ENCODE measurements at places on chromosomes 1 and 21.

DNA sequence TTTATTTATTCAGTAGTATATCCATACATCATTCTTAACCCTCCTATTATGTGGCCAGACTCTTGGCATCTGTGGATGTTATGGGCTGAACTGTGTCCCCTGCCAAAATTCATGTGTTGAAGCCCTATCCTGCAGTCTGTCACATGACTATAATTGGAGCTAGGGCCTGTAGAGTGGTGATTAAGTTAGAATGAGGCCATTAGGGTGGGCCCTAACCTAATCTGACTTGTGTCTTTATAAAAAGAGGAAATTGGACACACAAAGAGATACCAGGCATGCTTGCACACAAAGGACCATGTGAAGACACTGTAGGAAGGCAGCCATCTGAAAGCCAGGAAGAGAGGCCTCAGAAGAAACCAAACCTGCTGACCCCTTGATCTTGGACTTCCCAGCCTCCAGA lies 6.6 kb downstream of the ZMYND12 start:
- no peak for DNase-seq

DNA sequence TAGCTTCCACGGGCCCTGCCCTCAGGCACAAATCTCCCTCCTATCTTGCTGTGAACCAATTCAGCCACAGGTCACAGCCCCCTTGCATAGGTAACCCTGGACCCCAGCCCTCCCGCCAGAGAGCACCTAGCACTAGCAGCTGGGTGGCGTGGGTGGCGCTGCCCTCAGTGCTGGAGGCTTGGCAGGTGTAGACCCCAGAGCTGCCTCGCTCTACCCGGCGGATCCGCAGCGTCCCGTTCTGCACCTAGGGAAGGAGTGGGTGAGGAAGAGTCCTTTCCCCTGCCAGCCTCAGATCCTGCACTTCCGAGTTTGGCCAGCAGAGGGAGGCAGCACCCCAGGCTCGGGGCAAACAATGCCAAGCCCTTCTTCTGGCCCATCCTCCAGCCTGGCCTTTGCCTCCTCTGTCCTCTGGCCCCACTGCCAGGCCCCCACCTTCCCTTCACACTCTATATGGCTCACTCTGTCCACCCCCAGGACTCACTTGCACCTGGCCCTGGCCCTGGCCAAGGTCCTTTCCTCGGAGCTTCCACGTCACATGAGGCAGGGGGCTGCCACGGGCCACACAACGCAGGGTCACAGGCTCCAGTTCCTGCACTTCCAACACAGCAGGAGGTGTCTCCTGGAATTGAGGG lies 9.0 kb downstream of the IGSF9 start:
- peak; percentile 89 for DNase-seq

DNA sequence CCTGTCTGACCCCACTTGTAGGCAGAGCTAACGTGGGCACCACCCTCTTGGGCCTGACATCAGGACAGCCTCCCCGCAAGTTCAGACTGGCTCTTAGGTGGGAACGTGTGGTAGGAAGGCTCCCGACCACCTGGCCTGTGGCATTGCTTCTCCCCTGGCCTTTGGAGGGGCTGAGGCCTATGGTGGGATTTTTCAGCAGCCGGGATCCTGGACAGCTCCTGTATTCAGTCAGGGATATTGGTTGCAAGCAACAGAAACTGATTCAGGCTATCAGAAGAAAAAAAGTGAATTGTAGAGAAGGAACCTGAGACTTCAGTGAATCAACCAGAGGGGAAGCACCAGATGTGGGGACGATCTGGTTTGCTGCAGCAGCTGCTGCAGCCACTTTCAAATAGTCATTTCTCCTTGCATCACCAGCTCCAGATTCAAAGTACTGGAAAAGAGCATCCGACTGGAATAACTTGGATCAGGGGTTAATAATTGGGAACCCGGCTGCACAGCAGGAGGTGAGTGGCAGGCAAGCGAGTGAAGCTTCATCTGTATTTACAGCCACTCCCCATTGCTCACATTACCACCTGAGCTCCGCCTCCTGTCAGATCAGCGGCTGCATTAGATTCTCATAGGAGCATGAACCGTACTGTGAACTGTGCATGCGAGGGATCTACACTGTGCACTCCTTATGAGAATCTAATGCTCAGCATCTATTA lies 5.9 kb downstream of the RNF186 start:
- no peak for DNase-seq

DNA sequence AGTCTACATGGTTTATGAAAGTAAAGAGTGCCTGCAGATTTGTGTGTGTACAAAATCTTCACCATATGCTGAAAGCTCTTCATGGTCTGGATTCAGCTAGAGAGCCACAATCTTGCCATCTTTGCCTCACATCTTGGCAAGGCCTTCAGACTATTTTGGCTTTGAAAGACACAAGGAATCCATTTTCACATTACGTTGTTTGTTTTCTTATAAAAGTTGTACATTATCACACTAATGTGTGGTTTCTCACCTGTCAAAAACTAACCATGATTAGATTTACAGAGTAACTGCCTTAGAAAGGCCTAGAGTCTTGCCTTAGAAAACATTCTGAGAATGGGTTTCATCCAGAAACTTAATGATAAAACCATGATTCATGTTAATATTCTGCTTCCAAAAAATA lies 494.6 kb downstream of the NEGR1 start:
- DNase-seq = no peak

DNA sequence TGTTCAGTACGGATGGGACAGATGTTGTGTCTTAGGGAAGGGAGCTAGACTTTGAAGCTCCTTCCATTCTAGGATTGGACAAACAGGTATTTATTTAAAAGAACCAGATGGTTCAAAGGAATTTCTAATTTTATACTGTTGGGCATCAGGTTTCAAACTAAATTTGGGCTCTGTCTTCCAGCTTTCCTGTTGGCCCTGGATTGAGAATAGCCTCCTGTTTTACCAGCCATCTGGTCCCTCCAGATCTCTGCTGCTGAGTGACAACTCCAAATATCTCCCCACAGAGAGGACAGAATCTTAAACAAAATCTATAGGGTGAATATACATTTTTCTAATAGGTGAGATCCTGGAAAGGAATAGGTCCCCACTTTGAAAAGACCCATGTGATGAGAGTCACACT lies 52.5 kb upstream of the CNIH3 start:
- DNase-seq = no peak

DNA sequence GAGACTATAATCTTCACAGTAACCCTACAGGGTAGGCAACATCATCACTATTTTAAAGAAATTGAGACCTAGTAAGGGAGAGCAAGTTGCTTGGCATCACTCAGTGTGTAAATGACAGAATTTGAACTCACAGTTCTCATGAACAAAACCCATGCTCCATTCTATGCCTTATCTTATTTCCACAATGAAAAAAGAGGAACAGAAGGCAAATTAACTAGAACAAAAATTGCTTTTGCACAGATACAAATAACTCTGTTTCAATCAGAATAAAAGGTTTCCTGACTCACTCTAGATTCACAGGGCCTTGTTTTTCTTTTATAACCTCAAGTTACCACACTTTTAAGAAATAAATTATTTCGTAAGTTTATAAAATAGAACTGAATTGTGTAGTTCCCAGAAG lies 90.1 kb downstream of the UCHL5 start:
- DNase-seq = no peak

- no peak for DNase-seq
Observed at GRCh38 chr1:65310078-65310587, 790 bp downstream of the DNAJC6 start.

- no peak for DNase-seq
Observed at GRCh38 chr1:14616632-14617396, 18.3 kb downstream of the KAZN start.

- DNase-seq = no peak
Observed at GRCh38 chr1:29478879-29479278, 242.6 kb downstream of the PTPRU start.

GRCh38 chr1:163834778-163835177 lies 513.0 kb downstream of the NUF2 start:
- DNase-seq = no peak

- DNase-seq = no peak
Observed at GRCh38 chr1:193542690-193543089, 356.3 kb upstream of the B3GALT2 start.

GRCh38 chr1:10646347-10646861 lies 150.0 kb downstream of the CASZ1 start:
- no peak for DNase-seq

DNA sequence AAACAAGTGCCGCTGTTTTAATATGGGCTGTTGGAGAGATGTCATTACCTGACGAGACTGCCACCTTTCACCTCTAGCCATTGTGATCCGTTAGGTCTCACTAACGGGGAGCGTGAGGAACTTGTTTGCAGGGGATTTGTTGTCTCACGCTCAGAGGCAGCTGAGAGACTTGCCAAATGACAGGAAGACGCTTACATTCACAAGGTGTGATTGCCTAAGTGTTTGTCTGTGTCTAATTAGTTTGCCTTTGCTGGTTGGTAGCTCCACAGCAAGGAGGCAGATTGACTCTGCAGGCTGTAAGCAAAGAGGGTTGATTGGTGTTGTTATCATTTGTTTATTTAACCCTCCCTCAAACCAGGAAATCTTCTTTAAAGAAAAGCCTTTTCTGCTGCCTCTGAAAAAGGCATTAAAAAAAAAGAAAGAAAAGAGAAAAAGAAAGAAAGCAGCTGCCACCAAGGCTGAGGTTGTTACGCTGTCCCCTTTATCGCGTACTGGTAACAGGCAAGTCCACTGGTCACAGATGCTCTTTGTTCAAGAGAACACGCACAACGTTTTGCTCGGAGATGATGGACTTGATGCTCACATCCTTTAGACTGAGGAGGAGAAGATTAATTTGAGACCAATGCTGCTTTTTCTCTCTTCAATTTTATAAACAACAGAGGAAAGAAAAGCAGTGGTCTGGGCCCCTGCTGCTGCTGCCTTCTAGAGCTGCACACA lies 203.9 kb downstream of the ZNF326 start:
- DNase-seq = no peak

DNA sequence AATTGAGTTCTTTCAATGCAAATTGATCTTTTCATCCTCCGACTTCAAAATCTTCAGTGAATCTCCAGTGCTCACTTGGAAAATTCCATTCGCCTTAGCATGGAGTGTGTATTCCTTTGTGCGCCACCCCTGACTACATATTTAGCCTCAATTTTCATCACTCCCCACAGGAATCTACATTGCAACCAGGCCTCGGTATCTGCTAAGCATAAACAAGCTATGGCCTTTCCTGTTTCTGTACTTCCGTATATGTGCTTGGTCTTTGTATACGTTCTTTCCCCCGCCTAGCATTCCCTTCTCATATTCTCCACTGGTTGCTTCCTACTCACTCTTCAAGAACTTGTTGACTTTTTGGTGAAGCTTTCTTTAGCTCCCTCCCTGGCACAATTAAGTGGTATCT lies 470.8 kb downstream of the LMO4 start:
- no peak for DNase-seq

- DNase-seq = no peak
Observed at GRCh38 chr1:28064064-28064463, 24.3 kb downstream of the EYA3 start.

DNA sequence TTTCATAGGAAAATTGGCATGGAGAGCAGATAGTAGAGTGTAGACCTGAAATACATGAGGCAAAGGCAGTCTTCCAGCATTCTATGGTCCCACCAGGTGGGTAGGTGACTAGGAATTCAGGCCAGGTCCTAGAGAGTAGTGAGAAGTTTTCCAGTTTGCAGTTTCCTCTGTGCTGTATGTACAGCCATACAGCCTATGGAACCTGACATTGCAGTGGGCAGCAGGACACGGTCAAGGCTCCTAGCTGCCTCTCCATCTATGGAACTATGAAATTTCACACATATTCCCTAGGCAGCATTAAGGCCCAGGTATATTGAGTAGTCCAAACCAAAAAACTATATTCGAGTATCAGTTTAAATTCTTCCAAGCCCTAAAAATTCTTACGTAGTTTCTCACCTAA lies 16.3 kb downstream of the POGK start:
- no peak for DNase-seq

- no peak for DNase-seq
Observed at GRCh38 chr1:17031436-17031835, 19.7 kb upstream of the ATP13A2 start.

DNA sequence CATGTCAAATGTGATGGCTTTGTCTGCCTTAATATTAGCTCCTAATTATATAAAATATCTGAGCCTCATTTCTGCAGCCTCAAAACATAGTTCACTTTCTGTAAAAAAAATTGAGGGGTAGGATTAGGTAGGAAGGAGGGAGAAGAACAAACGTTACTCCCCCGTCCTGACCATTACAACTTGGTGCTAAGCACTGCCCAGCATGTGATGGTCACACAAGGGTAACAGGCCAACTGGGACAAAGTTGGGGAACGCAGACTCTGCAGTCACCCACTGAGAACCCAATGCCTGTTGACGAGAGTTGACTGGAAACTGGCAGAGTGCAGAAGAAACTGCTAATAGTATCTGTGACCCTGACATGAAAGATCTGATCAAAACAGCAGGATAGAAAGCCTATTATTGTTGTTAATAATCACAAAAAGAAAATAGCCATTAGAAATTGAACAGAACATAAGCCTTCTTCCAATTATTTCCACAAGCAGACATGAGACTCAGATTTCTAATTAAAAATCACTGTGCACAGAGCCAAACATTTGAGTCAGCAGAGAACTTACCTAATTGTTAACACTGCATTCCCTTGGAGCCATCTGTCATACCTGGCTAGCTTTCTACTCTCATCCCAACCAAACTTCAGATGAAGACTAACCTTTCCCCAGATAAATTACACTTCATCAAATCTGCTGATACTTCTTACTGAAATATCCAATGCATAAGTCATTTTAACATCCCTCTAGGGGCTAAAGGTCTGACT lies 5.5 kb downstream of the SORT1 start:
- DNase-seq = no peak

- DNase-seq = no peak
Observed at GRCh38 chr1:157239936-157240335, 101.7 kb upstream of the ETV3 start.

DNA sequence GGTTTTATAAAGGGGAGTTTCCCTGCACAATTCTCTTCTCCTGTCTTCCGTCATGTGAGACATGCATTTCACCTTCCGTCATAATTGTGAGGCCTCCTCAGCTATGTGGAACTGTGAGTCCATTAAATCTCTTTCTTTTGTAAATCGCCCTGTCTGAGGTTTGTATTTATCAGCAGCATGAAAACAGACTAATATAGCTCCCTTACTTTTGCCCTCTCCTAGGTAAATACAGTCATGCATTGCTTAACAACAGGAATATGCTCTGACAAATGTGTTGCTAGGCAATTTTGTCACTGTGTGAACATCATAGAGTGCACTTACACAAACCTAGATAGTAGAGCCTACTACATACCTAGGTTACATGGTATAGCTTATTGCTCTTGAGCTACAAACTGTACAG lies 616.8 kb downstream of the RWDD3 start:
- DNase-seq = no peak

- no peak for DNase-seq
Observed at GRCh38 chr1:152111515-152111968, 3.7 kb downstream of the TCHH start.

- no peak for DNase-seq
Observed at GRCh38 chr1:89761338-89761737, 59.5 kb upstream of the LRRC8D start.

Data from stimulated activated CD4-positive, alpha-beta T cell treated with anti-CD3 and anti-CD28 coated beads, Interleukin-1b, Interleukin-23, amount 100 ng/mL, for 24 hours (primary cell).